ENCODE measurements at places on chromosomes 3 and 15.

GRCh38 chr3:177262396-177262795 lies 65.1 kb upstream of the TBL1XR1 start:
- no peak for DNase-seq

DNA sequence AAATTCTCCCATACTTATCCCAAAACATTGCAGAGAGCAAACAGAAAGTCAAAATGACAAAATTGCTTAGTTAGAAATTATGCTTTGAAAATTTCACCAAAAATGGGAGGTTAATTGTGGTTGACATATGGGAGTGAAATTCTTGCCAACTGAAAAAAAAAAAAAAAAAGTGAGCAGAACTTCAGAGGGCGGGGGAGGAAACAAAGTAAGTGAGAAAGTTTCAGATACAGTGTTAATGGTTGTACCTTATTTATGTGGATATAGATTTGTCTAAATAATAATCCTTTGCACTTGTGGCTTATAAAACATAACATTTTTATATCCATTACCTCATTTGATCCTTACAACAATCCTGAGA lies 91.5 kb upstream of the RAP2B start:
- DNase-seq = no peak

- no peak for DNase-seq
These were observed 1.2 kb downstream of the CFAP91 start for GRCh38 chr3:119703820-119704531.

DNA sequence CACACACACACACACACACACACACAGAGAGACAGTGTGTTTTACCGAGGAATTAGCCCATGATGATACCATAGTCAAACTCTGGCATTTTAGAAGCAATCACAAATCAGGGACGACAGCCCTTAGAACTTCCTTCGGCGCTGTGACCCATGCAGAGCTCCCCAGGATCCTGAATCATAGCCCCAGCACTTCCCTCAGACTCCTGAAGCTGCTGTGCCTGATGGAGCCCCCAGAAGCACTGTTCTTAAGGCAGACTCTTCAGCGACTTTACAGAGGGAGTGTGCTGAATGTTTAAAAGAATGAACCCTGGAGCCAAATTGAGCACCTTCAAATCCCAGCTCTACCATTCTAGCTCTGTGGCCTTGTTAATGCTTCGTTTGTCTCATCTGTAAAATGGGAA lies 89.3 kb upstream of the LIPC start:
- DNase-seq = no peak

DNA sequence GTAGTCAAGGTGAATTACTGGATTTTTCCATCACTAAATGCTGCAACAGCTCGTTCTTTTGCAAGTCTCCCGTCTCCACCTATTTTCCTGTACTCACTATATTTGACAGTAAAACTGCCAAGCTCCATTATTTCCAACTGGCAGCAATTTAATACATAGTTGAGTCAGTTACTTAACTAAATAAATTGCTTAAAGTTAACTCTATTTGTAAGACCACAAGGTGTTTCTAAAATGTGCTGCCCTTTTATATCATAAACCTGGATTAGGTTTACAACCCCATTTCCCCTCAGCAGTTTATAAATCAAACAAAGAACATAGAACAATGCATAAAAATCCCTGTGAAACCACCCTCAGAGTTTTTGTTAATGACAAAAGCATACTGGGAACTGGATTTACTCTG lies 211.4 kb upstream of the DPH6 start:
- DNase-seq = no peak

DNA sequence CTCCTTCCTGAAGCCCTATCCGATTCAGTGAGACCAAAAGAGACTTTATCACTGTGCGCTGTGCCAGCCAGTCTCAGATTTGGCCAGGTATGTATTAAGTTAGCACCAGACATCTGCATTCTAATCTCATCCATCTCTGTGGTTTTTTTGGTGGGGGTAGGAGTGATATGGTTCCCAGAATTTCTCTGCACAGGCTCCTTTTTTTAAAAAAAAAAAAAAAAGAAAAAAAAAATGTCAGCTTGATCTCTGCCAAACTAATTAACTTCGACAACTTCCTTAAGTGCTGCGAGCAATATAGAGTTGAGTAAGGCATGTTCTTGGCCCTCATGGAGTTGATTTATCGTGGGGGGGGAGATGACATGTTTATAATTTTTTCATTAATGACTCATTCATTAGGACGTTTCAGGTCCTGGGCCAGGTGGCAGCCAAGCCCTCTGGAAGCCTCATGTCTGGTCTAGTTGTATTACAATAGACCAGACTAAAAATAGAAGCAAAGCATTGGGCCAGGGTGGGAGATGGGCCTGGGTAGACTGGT lies 12.9 kb downstream of the SLCO3A1 start:
- DNase-seq = no peak

GRCh38 chr15:27458345-27459084 lies 487.5 kb downstream of the GABRG3 start:
- DNase-seq = no peak

DNA sequence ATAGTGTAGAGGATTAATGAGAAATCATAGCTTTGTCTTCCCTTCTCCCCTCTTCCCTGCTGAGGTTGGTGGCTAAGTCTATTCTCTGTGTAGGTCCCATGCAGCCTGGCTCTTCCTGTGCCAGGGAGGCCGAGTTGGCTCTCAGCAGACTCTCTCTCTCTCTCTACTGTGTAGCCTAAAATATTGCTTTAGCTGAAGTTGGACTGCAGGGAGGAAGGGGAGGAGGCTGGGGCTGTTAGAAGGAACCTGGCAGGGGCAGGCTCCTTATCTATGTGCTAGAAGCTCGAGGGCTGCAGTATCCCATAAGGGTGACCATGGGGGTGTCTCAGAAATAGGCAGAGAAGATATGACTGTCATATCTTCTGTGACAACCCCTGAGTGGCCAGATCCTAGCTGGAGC lies 160.8 kb downstream of the EPHB1 start:
- no peak for DNase-seq

GRCh38 chr3:14143271-14144225 lies 18.7 kb downstream of the TMEM43 start:
- DNase-seq = no peak

- no peak for DNase-seq
These were observed 984 bp downstream of the FGF7 start for GRCh38 chr15:49423901-49424550.

GRCh38 chr3:148205977-148206376 lies 491.7 kb upstream of the AGTR1 start:
- no peak for DNase-seq

DNA sequence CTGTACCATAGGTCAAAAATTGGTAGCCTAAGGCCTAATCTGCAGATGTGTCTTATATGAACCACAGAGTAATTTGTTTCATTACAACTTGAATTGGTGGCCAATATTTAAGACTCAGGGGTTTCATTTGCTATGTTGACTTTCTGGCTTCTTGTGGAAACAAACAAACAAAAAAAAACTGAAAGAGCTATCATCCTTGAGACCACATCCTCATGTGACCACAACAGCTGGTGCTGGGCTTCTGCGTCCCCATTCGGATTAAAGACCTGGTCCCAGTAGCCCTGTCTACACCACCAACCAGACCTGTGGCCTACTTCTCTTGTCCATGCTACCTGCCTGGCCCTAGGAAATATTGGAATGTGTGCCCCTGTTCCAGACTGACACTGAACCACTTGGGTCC lies 61.7 kb downstream of the STRIT1 start:
- DNase-seq = no peak

DNA sequence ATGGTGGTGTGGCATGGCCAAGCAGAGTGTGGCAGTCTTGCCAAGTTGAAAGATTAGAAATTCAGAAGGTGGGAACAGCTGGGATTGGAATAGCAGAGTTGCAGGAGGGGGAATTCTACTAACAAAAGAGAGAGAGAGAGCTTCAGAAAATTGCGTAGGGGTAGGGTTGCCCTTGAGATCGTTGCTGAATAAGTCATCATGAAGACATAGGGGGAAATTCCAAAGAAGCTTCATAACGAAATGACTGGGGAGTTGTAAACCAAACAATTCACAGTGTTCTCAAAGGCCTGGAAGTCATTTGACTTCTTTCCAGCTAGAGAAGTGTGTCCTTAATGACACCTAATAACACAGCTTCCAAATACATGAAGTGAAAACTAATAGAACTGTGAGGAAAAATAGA lies 26.3 kb upstream of the TIPARP start:
- DNase-seq = no peak

DNA sequence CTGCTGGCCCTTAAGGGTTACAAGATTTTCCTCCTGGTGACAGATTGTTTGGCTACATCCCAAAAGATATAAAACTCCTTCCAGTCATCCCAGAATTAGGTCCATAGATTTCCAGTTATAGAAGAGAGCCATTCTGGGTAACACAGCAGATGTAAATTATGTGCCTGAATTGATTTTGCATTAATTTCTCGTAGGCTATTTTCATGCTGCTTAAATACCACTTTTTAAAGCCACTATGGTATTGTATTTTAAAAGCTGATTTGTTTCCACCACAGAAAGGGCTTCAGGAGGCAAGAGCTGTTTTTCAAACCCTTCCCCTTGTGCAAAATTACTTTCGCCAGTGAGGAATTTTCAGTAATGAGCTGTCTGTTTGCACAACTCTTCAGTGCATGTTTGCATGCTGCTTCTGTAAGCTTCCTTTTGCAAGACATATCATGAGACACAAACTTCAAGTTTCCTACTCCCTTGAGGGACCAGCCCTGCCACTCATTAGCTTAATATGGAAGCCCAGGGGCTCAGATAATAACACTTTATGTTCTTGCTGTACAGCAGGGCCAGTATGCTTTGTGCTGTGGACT lies 105.4 kb upstream of the TNIK start:
- no peak for DNase-seq

DNA sequence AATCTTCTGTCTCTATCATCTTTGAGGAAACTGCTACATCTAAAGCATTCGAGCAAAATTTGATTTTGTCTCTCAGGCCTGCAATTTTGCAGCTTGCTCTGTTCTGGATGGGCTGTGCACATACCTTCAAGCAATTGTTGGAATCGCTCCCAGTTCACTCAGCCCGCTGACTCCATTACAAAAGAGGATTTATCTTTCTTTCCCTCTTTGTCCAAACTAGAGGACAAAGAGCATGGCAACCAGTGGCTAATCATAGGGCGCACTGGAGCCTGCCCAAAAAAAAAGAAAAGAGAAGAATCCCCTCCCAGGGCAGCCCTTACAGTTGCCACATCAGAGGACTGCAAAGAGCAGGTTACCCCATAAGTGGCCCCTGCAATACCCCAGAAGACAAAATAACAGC lies 49.0 kb upstream of the DUT start:
- DNase-seq = no peak

GRCh38 chr3:162992741-162993140 lies 1496.1 kb downstream of the OTOL1 start:
- no peak for DNase-seq

DNA sequence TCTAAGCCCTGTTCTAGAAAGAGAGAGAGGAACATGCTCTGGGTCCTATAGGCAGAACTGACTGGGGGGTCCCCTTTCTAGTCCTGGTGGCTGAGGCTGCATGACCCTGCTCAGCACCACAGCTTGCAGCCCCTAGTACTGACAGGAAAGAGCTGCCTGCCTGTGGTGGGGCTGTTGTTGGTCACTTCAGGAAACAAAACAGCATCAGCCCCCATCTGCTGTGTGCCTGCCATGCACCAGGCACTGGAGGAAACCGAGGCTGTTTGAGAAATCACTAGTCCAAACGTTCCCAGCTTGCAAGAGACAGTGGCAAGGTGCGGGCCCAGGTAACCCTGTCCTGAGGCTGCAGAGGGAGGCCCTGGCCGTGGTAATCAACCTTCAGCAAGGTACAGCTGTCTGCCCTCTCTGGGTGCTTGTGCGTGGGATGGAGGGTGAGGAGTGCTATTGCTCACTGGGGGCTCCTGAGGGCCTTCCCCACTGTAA lies 90.6 kb downstream of the IQSEC1 start:
- no peak for DNase-seq

DNA sequence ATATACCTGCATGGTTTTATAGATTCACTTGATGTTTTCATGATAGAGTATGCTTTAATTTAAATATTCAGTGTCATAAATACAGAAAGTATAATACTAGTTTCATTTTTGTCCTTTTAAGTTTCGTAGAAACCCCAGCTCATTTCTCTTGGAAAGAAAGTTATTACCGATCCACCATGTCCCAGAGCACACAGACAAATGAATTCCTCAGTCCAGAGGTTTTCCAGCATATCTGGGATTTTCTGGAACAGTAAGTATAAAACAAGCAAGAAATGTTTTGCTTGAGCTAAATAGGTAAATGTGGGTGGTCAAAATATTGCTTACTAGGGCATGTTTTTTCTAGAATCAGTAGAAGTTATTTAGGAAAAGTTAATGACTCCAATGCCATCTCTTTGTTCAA lies 106.4 kb downstream of the TP63 start:
- no peak for DNase-seq

DNA sequence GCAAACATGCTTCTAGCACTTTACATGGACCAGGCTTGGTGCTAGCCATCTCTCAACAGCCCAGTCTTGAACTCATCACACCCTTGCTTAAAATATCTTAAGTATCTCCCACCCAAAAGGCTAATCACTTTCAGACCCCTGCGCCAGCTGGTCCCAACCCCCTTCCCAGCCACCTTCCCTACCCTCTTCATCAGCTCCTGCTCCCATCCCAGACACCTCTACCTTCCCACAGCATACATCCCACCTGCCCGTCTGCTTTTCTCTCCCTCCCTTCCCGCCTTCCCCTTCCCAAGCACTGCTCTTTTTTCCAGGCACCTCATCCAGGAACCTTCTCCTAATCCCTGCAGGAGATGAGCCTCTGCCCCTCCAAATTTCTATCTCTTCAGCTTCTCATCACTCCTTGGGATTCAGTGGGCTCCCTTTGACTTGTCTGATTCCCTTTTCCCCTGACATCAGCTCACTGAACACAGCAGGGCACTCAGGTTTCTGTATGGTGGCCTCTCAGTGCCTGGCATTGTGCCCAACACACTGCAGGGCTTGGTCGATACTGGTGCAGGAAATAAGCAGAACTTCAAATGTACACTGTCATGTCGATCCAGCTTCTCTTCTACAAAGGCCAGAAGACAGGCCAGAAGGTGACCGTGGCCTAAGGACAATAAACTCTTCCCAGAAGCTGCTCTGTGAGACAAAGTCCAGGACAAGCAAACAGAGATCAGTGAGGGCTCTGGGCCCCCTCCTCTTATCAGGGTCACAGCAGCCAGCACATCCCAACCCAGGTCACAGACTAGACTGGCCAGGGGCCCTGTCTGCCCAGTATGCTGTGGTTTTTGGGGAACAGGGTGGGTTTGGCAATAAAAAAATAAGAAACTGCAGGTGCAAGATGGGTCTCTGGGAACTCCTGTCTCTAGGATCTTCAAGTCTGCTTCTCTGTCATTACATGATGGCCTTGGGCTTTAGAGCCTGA lies 2.2 kb upstream of the ITIH1 start:
- peak; percentile 44 for DNase-seq

GRCh38 chr15:97566961-97567360 lies 393.5 kb upstream of the ARRDC4 start:
- DNase-seq = no peak
